NCI-H1048 (cell line): ENCODE measurements at places on chromosomes 3 and 15.

GRCh38 chr3:178514401-178514800 lies 21.8 kb upstream of the KCNMB2 start:
- DNase-seq, result no peak

GRCh38 chr3:178022599-178022998 lies 513.6 kb upstream of the KCNMB2 start:
- no peak for DNase-seq

DNA sequence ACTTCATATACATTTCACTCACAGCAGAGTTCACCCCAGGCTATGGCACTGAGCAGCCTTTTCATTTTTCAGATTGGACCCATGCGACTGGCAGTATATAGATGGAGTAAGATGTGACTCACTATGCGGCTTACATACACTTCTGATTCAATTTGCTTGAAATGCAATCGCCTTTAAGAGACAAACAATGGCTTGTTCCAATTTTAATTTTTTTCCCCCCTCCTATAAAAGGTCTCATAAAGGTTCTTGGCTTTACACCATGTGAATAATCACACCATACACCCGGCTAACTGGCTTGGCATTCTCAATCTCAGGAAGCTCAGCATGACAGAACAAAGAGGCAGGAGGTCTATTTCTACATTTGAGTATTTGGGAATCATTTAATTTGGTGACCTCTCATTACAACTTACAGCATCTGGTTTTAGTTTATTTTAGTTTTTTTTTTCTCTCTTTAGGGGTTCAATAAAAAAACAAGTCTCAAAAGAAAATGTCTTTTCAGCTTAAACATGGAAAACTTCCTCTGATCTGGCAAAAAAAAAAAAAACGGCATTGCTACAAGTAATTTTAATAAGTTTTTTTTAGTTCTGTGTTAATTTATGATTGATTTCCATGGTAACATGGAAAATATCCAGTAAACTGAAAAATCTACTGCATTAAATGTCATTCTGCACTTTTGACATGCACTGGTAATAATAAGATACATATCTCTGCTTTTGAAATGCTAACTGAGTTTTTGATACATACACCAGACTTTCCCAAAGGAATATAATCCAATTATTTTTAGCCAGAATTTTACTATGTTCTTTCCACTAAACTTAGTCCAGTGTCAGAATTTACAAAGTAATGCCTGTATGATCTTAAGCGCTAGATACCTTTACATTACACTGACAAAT lies 38.8 kb downstream of the GADL1 start:
- no peak for DNase-seq

DNA sequence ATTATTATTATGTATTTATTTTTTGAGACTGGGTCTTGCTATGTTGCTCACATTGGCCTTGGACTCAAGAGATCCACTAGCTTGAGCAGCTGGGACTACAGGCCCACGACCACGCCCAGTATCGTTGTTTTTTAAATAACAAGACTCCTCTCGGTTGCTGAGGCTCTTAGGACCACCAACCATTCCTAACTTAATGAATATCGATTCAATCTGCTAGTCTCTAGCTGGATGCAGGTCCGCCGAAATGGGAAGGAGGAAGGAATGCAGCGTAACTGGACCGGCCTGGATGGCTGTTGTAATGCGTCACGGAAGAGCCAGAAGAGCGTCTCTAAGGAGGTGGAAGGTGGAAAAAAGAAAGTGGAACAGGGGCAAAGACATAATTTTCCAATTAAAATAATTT lies 1.7 kb downstream of the ANXA2 start:
- DNase-seq, result no peak

DNA sequence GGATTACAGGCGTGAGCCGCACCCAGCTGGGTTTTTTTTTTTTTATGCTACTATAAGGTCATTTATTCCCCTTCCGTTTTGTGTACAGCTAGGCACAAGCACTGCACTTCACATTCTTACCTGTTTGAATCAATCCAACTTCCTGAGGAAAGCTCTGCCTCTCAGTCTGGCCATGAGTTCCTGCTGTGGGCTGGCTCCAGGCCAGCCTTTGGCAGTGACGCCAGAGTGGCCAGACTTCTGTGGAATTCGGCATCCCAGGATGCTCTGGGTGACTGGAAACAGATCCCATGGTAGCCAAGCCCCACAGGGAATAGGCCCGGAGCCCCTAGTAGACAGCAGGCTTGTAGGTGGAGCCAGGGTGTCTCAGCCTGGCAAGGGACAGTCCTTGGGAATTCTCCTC lies 21.5 kb upstream of the TIMP4 start:
- no peak for DNase-seq

DNA sequence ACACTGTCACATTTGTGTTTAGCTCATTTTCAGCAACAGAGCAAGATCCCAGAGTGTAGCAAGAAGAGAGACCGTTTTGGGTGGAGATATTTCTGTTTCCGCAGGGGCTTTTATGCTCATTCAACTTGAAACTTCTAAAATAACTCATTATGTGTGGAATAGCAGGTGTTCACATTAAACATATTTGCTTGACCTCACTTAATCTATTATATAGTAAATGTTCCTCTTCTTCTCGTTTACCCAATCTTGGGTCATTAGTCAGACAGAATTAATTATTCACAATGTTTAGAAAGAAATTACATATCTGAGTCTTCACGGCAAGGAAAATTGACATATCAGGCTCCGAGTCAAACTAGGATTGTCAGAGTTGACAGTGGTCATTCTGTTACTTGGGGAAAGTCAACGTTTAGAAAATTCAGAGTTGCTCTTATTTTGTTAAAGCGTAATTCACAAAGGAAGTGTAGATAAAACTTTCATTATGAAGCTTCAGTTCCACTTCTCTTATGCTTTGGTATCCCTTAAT lies 222.9 kb downstream of the TPRG1 start:
- no peak for DNase-seq

DNA sequence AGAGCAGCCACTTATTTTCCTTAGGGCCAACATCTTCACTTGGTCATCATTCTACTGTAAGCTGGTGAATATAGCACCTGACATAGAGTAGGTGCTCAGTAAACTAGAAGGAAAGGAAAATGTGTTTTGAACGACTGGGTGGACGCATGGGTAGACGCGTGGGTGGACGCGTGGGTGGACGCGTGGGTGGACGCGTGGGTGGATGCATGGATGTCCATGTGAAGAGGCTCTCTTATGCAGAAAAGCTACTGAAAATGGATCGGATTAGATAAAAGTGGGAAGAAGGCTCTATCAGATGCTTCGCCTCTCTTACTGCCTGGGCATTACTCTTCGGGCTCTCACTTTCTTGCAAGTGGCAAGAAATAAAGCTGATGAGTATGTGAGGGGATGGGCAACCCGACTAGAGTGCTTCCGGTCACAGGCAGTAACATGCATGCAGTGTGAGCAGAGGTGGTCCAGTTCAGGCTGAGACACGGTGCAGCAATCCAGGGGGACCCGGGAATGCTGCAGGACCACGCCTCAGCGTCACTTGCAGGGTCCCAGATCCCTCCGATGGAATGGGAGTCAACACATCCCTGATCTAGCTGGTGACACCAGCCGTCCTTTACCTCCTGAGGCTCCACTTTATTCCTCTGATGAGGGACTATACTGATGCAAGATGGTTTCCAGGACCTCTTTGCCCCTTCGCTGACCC lies 138.0 kb upstream of the MEF2A start:
- no peak for DNase-seq

DNA sequence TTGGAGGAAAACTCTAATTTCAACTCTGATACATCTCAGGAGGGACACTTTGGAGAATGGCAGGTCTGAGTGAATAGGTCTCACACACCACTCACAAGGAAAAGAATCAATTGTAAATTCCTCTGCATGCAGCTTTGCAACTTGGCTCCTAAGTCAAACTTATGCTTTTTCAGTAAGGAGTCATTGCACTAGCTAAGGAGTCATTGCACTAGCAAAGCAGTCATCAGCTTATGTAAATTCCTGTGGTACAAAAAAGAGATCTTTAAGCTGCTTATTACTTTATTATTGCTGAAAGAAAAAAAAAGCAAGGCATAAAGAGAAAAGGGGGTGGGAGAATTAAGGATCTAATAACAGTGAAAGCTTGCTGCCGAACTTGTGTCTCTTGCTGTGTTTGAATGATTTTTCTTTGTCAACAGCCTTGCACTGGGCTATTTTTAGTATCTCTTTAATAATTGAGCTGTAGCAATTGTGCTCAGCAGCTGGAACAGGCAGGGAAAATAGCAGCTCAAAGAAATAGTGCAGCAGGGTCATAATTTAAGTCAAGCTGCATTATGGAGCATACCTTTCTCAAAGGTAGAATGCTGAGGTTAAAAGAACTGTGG lies 154.3 kb upstream of the ARPP21 start:
- DNase-seq, result no peak

DNA sequence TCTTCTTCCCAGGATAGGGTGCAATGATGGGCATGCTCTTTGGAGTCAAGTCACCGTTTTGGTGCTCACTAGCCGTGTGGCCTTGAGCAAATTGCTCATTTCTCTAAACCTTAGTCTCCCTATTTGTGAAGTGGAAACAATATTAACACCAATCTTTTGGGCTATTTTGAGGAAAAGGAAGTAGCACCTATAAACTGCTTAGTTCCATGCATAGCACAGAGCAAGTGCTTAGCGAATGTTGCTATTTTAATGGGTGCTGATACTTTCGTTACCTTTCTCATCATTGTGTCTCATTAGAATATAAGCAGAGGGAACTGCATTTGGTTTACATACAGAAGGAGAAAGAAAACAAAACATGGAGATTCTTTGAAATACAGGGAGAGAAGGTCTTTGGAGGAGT lies 66.1 kb downstream of the BOC start:
- DNase-seq, result no peak

- DNase-seq, result no peak
Measured at GRCh38 chr3:195059006-195059350, 212.0 kb downstream of the XXYLT1 start.
